Right ventricle myocardium superior (tissue), 1 donor: ENCODE measurements at places on chromosomes 2 and 18. TPM values are rescaled to one million over a fixed set of nuclear protein-coding genes. Genes with fewer than 3 reads are reported as not detected.

GRCh38 chr18:805755-806110 is 6.3 kb downstream of the YES1 start:
- no peak for DNase-seq

- no peak for DNase-seq
Observed at GRCh38 chr2:47269316-47270232, 114.5 kb upstream of the STPG4 start.

DNA sequence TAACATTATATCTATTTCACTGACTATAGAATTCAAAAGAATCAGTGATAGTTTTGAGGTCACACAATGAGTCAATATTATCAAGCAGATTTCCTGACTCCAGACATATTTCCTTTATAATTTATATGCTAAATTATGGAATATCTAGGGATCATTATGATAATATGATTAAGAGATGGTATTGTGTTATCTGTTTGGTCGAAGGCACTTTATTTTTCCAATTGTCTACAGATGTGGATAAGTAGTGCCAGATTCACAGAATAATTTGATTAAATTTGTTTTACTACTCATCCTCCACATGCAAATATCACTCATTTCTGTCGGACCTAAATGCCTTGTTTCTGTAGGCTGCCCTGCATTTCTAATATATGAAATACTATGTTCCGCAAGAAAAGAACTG is 4.4 kb downstream of the ZNF804A start:
- DNase-seq, result no peak

The ASTL gene
- total RNA-seq, result not detected

The LBX2 gene
- 0.16 TPM for total RNA-seq

The IMPACT gene
- total RNA-seq, result 17.5 TPM

DNA sequence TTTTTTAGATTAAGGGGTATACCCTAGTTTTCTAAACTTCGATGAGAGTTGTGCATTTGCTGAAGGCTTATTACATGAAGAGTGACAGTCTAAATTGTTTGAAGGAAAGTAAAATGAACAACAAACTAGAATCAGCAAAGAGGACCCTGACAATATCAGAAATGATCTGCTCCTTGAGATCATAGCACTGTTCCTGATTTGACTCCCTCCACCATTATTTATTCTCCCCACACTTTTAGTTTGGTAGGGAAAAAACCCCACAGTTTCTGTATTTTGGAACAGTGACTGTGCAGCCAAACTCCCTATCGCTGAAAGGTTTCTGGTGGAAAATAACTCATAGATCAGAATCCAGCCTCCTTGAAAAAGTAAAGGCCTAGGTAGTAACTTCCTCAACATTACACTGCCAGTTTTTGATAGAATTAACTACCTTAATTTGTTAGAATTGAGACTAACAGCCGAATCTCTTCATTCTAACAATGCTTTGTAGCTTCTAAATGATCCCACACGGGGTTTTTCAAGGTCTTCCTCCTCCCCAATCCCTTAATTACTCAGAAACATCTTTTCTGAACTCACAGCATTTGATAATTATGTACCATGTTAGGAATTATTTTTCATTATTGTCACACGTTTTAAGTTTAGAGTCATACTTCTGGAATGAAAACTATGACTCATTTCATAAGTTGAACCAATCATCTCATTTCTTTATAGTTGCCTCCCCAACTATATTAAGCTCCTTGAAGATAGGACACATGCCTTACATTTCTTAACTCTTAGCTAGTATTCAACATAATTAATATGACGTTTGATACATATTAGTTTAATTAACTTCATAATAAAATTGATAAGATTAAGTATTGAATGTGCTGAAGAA is 2.9 kb downstream of the MYL12A start:
- no peak for DNase-seq

- DNase-seq, result no peak
Observed at GRCh38 chr2:99863903-99864270, 278.5 kb downstream of the AFF3 start.

DNA sequence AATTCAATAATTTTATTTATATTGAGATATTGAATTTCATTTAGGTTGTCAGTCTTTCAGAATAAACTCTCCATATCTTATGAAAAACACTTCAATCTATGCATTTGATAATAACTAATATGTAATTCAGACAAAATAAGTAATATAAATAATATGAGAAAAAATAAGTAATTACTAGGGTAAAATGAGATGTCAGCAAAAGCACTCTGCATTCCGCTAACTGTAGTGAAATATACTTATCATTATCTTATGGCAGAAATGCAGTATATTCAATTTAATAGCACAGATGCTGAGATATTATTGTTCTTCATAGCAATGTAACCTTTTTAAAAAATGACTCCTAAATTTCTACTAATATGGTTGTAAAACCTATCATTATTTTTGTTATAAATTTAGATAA is 606.2 kb upstream of the VRK2 start:
- DNase-seq, result no peak

DNA sequence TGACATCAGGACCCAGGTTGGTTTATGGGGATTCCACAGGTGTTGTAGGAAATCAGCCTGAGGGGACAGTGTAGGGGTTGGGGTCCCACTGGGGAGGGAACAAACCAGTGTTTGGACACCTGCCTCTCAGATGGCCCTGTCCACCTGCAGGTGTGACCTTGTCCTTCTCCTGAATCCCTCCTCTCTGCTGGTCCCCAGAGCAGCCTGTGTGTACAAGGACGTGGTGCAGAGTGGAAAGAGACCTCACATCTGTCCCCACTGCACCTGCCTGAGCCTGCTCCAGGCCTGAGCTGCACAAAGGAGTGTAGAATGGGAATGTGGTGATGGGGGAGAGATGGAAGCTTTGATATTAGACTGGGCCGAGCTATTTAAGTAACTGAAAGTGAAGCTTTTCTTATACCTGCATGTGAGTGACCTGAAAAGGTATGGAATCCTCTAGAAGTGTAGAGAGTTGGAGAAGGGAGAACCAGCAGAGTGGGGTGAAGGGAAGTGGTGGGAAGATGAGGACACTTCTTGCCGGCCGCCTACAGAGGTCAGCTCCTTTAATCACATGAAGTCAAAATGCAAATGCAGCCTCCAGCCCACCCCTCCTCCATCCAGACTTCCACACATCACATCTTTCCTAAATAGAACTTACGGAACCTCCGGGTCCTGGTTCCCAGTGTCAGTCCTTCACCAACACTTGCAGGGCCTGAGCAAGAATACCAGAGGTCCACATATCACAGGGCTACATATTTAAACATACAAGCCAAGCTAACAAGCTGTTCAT is 89.3 kb upstream of the SMAD2 start:
- DNase-seq, result no peak

- DNase-seq, result no peak
Observed at GRCh38 chr2:25899404-25899970, 21.2 kb upstream of the ASXL2 start.

GRCh38 chr2:172056293-172056692 is 29.0 kb upstream of the DLX1 start:
- no peak for DNase-seq

DNA sequence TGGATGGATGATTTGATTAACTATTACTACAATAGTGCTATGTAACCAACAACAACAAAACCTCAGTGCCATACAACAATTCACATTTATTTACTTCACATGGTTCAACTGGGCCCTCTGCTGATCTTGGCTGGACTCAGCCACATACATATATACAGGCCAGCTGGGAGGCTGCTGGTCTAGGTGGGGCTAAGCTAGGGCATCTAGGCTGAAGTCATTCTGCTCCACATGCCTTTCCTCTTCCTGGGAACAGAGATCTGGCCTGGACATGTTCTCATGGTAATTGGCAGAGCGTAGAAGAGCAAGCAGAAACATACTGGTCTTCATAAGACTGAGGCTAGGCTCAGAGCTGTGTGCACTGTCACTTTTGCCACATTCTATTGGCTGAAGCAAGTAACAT is 102.8 kb upstream of the RNF152 start:
- no peak for DNase-seq

- no peak for DNase-seq
Observed at GRCh38 chr2:23993736-23994269, 16.1 kb upstream of the MFSD2B start.

The SLC4A5 gene
- 1.3 TPM for total RNA-seq

The TUBB8B gene
- total RNA-seq, result not detected

The SGPP2 gene
- total RNA-seq, result 15.3 TPM

DNA sequence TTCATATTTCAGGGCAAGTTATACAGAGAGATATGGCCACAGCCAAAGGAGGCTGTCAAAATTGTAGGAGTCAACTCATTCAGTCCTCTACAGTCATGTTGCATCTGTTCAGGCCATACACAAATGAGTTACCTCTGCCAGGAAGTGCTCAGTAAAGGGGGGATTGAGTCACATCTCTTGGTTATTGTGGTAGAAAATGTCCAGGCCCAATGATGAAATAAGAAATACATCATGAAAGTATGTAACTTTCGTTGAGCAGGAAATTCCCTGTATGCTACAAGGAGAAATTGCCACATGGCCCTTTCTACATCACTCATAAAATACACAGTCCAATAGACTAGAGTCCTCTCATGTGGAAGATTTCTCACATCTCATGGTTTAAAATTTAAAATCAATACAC is 103.9 kb upstream of the COL3A1 start:
- DNase-seq, result no peak

DNA sequence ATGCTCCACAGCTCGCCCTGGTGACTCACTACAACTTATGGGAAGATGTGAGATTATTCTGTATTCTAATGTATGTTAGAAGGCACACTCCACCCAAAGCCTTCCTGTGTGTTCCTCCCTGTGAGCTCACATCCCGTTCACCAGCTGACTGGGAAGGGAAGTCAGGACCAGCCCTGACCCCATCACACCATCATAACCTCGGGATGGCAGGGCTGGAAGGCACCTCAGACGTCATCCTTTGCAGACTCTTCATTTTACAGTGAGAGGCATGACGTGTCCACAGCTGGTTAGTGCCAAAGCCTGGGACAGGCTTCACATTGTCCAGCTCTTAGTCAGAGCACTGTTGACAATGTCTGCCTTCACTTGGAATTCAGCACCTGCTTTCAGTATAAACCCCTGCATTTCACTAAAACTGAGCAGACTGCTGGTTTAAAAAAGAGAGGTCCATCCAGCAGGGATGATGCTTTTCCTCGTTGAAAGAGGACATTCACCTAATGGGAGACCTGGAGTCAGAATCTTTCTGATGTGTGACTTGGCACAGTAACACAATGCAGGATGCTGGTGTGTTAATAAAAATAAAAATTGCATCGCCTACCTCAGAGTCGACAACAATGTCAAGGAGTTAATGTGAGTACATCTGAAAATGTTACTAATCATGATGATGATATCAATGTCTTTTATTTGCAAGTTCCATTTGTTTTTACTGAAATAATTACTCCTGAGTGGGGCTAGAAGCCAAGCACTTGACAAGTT is 418.0 kb upstream of the TNP1 start:
- DNase-seq, result no peak

DNA sequence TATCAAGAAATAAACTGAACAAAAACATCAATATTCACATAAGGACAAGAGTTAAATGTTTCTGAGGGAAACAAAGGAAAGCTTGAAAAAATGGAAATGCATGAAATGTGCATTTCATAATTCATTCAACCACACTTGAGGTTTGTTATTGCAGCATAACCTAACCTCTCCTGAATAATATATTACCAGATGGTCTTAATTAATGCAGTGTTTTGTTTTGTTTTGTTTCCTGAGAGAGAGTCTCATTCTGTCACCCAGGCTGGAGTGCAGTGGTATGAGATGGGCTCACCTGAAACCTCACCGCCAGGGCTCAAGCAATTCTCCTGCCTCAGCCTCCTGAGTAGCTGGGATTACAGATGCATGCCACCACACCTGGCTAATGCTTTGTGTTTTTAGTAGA is 139.9 kb upstream of the PIEZO2 start:
- DNase-seq, result no peak

DNA sequence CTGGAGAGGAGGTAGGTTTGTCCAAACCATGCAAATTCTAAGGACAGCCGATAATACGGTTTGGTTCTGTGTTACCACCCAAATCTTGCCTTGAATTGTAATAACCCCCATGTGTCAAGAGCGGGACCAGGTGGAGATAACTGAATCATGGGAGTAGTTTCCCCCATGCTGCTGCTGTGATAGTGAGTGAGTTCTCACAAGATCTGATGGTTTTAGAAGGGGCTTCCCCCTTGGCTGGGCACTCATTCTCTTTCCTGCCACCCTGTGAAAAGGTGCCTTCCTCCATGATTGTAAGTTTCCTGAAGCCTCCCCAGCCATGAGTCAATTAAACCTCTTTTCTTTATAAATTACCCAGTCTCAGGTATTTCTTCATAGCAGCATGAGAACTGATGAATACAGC is 295.2 kb downstream of the NBAS start:
- DNase-seq, result no peak
